ENCODE measurements at places on chromosomes 5 and 9.

- DNase-seq = no peak
Measured at GRCh38 chr5:106262395-106262794, 1408.3 kb downstream of the EFNA5 start.

GRCh38 chr9:6869081-6869948 is 111.5 kb downstream of the KDM4C start:
- no peak for DNase-seq

- DNase-seq = no peak
Measured at GRCh38 chr5:78690253-78690972, 41.8 kb upstream of the LHFPL2 start.

- DNase-seq = peak; percentile 60
Measured at GRCh38 chr9:100064872-100065581, 33.8 kb downstream of the ERP44 start.
